ENCODE measurements at places on chromosomes 2 and 18.

DNA sequence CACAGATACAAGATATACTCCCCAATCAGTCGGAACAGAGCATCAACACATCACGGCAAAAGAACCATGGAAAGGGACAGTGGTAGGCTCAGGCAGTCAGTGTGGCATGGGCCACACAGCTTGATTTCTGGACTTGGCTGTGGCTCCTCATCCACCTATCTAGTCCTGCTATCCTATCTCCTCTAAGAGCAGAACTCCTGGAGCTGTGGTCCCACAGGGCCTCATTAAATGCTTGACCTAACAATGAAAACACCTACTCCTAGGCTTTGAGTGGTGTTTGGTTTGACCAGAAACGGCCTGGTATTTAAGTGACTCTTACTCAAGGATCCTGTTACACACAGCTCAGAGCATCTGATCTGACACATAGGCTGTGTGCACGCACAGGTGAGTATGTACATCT is 33.6 kb upstream of the SMAD2 start:
- DNase-seq = no peak

DNA sequence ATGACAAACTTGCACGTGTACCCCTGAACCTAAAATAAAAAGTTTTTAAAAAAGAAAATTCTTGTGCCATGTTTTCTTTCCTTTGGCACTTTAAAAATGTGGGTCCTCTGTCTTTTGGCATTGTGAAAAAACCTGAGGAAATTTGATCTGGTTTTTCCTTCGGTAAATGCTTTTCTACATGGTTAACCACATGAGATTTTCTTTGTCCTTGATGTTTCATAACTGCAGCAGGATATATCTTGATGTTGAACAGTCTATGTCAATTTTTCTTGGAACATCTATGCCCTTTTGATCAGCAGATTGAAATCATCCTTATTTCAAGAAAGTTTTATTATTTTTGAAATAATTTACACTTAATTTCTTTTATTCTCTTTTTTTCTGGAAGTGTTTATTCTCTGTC is 109.1 kb downstream of the TMEM17 start:
- no peak for DNase-seq

DNA sequence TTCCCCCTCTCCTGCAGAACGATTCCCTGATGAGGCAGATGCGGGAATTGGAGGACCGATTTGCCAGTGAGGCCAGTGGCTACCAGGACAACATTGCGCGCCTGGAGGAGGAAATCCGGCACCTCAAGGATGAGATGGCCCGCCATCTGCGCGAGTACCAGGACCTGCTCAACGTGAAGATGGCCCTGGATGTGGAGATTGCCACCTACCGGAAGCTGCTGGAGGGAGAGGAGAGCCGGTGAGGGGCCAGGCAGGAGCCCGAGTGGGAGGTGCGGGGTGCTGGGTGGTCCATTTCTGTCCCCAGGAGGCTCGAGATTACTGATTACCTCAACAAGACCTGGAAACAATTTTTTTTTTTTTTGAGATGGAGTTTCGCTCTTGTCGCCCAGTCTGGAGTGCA is 3.1 kb downstream of the DES start:
- DNase-seq = no peak

DNA sequence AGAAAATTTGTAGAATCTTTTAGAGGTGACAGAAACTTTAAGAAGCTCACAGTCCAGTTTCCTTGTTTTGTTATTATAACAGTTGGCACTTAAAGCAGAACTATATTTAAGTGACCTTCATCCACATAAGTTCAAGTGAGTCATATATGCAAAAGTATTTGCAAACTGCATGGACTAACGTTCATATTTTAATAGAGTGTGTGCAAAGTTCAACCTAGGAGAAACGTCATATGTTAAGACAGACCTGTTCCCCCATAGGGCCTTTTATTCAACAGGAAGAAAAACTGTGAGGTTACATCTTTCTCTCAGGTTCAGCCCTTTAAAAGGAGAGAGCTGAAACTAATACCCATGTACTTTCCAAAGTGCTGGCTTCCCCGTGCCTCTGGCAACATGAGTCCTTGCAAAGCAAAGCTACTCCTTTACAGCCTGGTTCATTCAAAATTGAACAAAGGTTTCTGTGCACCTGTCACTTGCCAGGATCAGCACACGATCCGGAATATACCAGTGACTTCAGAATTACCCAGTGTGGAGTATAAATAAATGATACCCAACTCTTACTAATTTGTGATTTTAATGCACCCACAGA is 280.0 kb upstream of the RAB12 start:
- DNase-seq = no peak

DNA sequence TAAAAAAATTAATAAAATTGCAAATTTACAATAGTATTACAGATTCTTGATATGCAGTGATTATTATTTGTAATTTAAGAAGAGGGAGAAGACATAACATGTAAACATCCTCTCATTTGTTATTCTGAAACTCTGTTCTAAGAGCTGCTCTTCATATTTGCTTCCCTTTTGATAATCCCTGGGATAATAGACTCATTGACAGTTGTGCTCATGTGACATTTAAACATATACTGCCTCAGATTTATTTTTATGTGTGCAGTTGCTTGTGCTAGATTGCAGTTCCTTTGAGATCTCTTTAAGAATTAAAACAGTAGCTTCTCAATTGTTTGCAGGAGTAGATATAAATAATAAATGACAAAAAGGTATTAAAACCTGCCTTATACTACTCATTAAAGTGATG is 605.1 kb upstream of the CNTNAP5 start:
- DNase-seq = no peak

DNA sequence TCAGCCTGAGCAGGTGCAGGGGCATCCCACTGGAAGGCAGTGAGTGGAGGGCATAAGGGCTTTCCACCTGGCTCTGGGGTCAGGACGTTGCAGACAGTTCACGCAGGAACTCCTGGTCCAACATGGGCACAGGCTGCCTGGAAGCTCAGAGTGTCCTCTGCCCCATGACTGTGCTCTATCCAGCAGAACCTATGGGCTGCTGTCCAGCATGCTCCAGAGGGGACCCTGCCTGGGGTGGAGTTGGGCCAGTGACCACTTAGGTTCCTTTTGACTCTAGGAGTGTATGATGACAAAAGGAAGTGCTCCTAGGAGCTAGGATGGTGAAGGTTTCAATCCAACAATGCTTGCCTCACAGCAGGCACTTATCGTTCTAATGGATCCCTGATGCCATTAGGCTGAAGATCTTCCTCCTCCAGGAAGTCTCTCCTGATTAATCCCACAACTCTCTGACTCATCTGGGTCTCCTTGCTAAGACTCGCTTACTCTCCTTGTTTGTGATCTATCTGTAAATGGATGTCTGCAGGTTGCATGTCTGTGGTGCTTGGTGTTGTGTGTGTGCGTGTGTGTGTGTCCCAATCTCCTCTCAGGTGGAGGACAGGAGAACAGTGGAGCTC is 224.0 kb downstream of the CELF4 start:
- no peak for DNase-seq

DNA sequence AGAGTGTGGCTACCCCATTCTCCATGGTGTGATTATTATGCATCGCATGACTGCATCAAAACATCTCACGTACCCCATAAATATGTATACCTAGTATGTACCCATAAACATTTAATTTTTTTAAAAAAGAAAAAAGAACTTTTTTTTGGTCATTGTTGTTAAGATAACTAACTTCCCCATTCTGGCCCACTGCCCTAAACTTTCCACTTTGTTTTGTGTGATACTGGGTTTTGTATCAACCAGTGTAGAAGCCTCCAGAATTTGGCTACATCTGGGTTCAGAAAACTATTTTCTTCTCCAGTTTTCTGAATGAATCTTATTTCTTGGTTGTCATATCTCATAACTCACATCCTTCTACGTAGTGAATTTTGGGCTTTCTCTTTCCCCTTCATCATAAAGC is 62.3 kb upstream of the NABP1 start:
- no peak for DNase-seq

Data from mammary epithelial cell (primary cell).